NCI-H69 (cell line): ENCODE measurements at places on chromosomes 12 and 14.

DNA sequence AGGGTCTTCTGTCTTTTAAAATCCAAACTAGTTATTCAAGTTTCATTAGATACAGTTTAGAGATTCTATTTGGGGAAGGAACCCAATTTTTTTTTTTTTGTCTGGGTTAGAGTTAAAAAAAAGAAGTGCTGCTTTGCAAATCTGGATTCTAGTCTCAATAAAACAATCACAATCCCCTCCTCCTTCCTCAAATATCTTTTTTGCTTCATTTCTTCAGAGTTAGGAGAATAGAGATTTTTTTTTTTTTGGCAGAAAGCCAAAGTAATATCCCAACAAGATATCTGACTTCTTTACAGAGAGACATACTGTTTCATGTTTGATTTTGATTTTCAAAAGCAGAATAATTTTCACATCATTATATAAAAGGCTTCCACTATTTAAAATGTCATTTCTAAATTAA lies 201.9 kb downstream of the FOXN3 start:
- DNase-seq = no peak

DNA sequence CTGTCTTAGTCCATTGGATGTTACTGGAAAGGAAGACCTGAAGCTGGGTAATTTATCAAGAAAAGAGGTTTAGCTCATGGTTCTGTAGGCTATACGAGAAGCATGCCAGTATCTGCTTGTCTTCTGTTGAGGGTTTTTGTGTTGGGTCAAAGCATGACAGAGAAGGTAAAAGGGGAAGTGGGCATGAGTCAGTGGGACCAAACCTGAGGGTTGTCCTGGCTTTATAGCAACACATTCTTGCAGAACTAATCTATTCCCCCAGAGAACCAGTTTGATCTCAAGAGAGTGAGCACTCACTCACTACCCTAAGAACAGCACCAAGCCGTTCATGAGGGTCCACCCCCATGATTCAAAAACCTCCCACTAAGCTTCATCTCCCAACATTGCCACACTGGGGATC lies 19.0 kb upstream of the KRAS start:
- no peak for DNase-seq

GRCh38 chr12:109752117-109753053 lies 38.8 kb downstream of the FAM222A start:
- no peak for DNase-seq

DNA sequence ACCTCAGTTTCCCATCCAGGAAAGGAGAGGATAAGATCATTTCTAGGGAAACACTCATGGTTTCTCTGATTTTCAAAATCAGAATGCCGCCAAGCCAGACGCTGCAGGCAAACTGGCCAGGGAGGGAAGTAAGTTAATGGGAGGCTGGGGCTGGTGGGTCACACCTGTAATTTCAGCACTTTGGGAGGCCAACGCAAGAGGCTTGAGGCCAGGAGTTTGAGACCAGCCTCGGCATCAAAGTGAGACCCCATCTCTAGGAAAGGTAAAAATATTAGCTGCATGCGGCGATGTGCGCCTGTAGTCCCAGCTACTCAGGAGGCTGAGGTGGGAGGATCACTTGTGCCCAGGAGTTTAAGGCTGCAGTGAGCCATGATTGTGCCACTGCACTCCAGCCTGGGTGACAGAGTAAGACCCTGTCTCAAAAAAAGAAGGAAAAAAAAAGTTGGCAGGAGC lies 587 bp downstream of the SELPLG start:
- no peak for DNase-seq

GRCh38 chr14:20775043-20775442 lies 6.0 kb upstream of the RNASE6 start:
- no peak for DNase-seq

- no peak for DNase-seq
Observed at GRCh38 chr14:102768223-102769048, 8.8 kb upstream of the TRAF3 start.
